Fibroblast of skin of right quadriceps (primary cell): ENCODE measurements at places on chromosomes 16 and 17.
A peak's percentile ranks its signal among the peaks of the same experiment; 100 is the strongest.

GRCh38 chr17:13643180-13643579, 41.5 kb upstream of the HS3ST3A1 start:
- DNase-seq, result no peak

- DNase-seq, result no peak
These were observed 197.4 kb upstream of the CACNG5 start for GRCh38 chr17:66637491-66637890.

DNA sequence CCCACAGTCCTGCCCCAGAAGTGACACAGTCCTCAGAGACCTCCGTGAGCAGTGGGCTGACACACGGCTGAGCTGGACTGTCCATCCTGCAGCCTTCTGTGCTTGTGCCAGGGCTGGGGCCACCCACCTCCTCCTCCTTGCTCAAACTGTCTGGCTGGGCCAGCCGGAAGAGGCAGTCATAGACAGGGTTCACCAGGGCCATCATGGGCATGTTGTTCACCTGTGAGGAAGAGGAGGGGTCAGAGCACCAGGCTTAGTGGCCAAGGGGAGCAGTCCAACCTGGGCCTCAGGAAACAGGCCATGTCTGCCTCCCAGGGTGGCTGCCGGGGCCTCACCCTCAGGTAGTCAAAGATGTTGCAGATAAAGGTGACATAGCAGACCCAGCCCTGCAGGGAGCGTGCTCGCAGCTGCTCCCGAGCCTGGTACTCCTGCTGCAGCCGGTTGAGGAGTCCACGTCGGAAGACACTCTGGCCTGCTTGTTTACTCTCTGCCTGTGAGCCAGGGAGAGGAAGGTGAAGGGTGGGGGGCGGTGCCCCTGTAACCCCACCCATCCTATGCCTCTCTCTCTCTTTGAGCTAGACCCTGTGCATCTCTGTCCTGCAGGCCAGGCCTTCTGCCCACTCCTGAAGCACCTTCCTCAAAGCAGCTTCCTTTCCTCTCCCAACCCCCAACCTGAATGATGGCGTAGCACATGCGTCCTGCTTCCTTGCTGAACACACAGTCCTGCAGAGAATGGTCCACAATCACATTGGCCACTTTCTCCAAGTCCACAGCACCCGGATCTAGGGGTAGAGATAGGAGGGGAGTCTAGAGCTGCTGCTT, 3.4 kb downstream of the MIF4GD start:
- no peak for DNase-seq

GRCh38 chr16:5882087-5882640, 784.6 kb upstream of the EEF2KMT start:
- no peak for DNase-seq

DNA sequence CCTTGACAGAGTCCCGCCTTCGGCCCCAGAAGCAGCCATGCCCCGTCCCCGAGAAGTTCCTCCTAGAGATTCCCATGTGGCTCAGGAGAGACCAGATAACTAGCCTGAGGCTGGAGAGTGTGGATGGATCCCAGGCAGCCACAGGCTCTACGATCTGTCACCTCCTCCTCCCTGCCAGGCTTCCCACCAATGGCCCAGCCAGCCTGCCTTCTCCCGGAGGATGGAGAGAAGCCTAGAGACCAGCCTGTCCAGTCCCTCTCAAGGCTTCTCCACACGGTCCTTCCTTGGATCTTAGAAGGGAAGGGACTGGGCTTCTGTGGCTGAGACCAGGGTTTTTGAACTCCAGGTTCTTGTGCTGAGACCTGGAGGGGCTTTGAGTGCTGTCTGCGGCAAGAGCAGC, 1.6 kb upstream of the SMTNL2 start:
- no peak for DNase-seq

- no peak for DNase-seq
These were observed 33.8 kb upstream of the SBK1 start for GRCh38 chr16:28258567-28258966.

DNA sequence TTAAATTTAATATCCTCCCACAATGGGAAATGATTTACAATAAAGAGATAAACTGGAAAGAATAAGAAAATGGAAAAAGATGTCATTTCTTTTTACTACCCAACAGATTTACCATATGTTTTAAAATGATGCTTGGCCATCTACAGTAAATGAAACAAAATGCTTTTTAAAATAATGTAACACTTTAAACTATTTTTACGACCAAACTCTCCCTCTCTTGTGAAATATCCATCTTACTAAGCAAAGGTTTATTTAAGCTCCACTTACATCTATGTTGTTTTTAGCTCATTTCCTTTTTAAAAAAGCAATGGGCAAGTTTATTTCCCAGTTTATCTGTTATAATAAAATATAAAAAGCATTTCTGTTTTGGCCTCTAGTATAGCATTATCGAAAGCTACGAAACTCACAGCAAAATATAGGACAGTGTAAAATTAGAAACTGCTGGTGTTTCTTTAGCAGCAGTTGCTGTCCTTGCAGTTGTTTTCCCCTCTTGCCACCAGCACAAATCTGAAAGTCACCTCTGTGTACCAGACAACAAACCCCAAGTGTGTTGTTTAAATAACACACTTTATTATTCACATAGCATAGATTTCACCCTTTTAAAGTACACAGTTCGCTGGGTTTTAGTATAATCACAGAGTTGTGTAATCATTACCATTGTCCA, 195.1 kb downstream of the CDRT15L2 start:
- no peak for DNase-seq

GRCh38 chr16:9964426-9964825, 217.8 kb downstream of the GRIN2A start:
- no peak for DNase-seq

- no peak for DNase-seq
These were observed 790 bp downstream of the TRADD start for GRCh38 chr16:67158637-67159600.

GRCh38 chr16:66551348-66551759, 1.0 kb upstream of the CKLF start:
- DNase-seq, result peak; percentile 28

GRCh38 chr17:72624652-72625051, 467.8 kb downstream of the SLC39A11 start:
- no peak for DNase-seq

DNA sequence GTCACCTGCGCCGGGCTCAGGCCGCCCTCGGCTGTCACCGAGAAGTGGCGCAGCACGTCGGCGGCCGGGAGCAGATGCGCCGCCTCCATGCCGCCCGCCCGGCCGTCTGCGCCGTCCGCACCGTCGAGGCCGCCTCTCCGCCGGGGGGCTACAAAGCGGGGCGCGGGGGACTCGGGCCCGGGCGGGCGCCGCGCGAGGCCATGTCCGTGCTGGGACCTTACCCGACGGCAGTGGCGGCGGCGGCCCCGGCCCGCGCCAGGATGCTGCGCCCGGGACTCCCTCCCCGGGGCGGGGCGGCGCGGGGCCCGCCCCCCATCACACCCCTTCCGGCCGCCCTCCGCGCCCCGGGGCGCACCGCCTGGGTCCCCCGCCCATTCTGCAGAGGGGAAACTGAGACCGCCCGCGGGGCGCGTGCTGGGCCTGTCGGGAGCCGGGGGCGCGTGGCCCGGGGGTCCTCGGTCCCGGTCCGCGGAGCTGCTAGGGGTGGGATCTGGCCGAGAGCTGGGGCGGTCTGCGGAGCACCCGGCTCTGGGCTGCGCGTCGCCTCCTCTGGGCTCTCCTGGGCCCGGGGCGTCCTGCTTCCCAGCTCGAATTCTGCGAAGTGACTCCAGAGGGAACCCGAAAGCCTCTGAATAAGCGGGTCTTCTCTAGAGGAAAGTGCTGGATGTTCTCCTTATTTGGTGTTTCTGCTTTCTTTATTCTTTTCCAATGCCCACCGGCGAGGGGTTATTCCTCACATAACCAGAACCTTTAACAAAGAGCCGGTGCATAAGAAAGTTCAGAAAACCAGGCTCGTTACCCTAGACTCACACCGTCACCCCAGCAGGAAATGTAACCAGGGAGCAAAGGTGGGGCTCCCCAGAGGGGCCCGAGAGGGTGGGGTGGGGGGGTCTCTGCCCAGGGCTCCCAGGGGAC, at the start of gene ATP2A3:
TSS of gene ATP2A3 (minus strand) at position 235 of the 915 bp plus-strand sequence. CDS start at position 89, 146 bp downstream.
- no peak for DNase-seq

DNA sequence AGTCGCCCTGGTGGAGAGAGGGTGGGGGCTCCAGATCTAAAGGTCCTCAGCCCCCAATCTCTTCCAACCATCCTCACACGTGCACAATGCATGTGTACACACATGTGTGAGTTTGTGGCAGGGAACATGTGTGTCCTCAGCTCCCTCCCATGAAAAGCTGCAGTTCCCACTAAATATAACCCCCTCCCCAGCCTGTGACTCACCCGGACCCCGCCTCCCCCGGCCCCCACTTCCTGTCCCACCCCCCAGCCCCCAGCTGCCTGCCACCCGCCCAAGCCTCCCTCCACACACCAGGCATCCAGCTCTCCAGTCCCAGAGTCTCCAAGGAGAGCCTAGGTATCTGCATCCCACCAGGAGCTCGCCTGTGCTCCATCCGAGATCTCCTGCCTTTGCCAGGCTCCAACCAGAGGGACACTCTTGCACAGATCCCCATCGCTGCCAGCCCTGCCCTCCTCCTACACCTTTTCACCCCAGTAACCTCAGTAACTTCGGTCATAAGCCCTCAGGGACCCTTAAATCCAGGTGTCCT, 3.9 kb downstream of the DLG4 start:
- DNase-seq, result peak; percentile 50

- DNase-seq, result no peak
These were observed 286.5 kb upstream of the ERCC4 start for GRCh38 chr16:13633391-13633861.

DNA sequence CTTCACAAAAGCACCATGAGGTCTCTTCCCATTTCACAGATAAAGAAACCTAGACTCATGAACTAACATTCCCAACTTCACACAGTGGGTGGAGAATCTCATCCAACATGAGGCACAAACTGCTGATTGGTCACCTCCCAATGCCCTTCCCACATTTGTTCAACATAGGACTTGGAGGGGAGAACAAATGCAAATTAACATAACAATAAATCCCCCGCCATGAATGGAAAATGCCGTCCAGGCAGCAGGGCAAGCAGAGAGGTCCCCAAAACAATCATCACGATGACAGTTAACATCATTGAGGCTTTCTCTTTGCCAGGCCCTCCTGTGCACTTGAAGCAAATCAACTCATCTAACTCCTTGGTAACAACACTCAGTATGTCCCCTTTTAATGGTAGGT, 185.3 kb downstream of the TMEM132E start:
- no peak for DNase-seq

- no peak for DNase-seq
These were observed 176.5 kb downstream of the SEC14L1 start for GRCh38 chr17:77317091-77317750.

GRCh38 chr17:57657211-57657610, 87.9 kb downstream of the CCDC182 start:
- no peak for DNase-seq

DNA sequence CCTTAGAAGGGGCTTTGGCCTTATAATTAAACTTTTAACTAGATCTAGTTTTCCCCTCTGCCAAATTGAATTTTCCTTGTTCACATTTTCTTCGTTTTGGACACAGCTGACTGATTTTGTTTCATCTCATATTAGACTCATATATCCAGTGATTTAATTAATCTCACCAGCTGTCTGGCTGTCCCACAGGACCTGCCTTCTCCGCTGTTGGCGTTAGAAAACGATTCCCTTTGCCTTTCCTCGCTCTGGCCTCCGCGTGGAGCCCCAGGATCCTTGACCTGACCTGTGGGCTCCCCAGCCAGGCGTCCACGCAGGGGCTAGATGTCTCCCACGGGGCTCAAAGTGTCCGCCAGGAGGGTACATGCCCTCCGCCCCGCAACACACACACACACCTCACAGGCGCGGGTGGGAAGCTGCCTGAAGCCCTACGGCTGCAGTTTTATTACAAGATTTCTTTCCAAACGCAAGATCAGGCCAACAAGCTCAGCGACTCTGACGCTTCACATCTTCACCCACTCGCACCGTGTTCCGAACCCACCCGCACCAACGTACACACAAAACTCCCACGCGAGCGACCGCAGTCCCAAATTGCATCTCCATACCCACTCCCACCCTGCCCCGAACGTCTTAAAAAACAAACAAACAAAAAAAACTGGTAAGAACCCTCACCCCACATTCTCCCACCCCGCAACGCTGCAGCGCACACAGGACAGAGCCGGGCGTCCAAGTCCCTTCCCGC, 1.1 kb downstream of the RPRML start:
- no peak for DNase-seq

DNA sequence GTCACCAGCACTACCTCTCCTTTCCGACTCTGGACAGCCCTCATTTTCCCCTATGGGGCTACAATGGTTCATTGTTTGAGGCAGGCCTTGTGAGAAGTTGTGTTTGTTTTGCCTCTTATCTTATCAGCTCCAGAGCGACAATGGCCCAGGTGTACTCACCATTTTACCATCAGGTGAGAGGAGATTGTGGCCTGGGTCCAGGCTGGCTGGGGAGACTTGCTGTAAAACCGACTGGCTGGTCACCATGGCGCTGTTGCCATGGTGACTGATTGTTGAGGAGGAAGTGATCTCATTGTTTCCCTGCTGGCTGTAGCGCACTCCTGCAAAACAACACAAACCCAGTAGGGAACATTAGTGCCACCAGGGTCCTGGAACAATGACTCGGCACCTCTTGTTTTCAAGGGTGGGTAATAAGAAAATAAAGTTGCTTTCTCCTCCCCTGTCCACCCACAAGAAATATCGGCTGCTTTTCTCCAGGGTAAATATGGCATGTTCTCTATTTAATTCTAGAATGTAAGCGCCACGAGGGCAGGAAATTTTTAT, 34.4 kb downstream of the HNF1B start:
- DNase-seq, result peak; percentile 46

- no peak for DNase-seq
These were observed 33.7 kb downstream of the ENGASE start for GRCh38 chr17:79108232-79108850.

DNA sequence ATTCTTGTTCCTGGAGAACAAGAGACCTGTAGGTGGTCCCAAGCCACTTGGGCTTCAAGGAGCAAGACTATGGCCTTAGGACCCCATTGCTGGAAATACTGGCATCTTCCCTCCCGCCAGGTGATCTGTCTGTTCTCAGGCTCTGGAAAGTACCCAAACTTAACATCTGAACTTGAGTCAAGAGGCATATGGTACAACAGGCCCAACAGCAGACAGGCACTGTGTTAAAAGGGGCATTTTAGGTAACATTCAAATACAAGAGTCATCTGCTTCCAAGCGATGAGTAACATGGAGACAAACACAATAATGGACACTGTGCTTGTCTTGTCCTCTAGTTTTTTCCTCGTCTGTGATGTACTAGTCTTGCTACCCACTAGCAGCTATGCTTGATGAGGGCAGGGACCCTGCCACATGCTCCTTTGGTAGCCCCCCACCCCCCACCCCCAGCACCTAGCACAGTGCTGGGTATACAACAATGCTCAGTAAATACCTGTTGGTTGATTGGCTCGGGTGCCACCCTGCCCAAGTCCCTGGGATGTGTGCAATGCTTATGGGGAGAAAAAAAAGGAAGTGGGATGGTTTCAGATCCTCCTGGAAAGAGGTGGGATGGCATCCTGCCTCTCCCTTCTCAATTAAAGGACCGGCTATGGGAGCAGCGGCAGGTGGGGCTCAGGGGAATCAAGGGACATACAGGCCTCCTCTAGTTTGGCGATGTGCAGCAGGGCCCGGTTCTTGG, 19.4 kb downstream of the CSF3 start:
- DNase-seq, result no peak

GRCh38 chr16:12699161-12699560, 104.5 kb downstream of the CPPED1 start:
- no peak for DNase-seq
